ENCODE measurements at places on chromosomes 6 and 20.

- no peak for DNase-seq
Observed at GRCh38 chr6:157982563-157983405, 1.1 kb downstream of the SYNJ2 start.

GRCh38 chr6:5249451-5250122 is 11.2 kb downstream of the LYRM4 start:
- no peak for DNase-seq

DNA sequence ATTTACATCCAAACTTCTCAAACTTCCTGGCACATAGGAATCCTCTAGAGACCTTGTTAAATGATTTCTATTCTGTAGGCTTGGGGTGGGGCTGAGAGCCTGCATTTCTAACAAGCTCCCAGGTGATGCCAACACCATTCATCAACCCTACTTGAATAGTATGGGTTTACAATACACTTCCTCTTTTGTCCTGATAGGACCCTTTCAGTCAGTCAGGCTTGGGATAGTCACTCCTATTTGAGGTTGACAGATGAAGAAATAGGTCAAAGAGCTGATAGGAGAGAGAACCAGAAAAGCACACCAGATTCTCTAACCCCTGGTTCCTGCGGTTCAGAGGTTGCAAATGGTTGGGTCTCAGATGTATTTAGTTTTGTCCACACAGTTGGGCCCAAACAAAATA is 273.4 kb downstream of the TSHZ2 start:
- DNase-seq: no peak

- no peak for DNase-seq
Observed at GRCh38 chr6:134925800-134926199, 24.1 kb downstream of the ALDH8A1 start.

- DNase-seq: no peak
Observed at GRCh38 chr6:43679057-43679456, 8.5 kb downstream of the MRPS18A start.

GRCh38 chr6:161138543-161139303 is 135.1 kb downstream of the AGPAT4 start:
- DNase-seq: no peak

DNA sequence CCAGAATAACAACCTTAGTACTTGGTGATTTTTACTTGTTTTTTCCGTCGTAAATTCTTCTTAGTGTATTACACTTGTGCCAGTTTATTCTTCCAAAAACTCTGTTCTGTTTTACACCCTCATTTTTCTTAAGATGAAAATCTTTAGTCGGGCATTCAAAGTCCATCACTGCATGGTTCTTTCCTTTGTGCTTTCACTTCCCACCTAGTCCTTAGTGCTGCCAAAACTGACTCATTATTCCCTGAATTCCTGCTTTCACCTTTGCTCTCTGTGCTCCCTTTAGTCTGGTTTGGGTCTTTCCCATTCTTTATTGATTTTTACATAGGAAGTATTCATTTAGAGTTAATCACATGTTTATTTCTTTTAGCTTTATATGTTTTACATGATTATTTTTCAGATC is 3.3 kb downstream of the TRMT11 start:
- no peak for DNase-seq

GRCh38 chr6:114816678-114817077 is 473.9 kb upstream of the HS3ST5 start:
- no peak for DNase-seq

GRCh38 chr6:149440735-149441671 is 40.9 kb downstream of the SUMO4 start:
- DNase-seq: no peak

GRCh38 chr6:35415065-35415891 is 36.9 kb upstream of the FANCE start:
- DNase-seq: no peak

- DNase-seq: no peak
Observed at GRCh38 chr6:12717356-12717755, 789 bp downstream of the PHACTR1 start.

GRCh38 chr6:168413856-168414255 is 27.1 kb upstream of the SMOC2 start:
- no peak for DNase-seq

DNA sequence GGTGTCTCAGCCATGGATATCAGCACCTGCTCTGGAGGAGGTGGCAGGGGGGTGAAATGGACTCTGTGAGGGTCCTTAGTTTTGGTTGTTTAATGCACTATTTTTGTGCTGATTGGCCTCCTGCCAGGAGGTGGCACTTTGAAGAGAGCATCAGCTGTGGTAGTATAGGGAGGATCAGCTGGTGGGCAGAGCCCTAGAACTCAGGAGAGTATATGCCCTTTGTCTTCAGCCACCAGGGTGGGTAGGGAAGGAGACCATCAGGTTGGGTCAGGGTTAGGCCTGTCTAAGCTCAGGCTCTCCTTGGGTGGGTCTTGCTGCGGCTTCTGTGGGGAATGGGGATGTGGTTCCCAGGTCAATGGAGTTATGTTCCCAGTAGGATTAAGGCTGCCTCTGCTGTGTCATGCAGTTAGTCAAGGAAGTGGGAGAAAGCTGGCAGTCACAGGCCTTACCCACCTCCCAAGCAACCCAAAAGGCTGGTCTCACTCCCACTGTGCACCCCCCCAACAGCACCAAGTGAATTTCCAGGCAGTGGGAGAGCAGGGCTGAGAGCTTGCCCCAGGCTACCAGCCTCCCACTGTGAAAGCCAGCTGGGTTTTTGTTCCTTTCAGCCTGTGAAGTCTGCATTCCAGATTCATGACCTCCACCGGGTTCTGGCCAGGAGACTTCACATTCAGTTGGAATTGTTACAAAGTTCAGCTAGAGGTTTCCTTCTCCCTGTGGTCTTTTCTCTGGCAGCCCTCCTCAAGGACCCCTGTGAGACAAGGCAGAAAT is 5.7 kb upstream of the OSTM1 start:
- no peak for DNase-seq

- no peak for DNase-seq
Observed at GRCh38 chr20:62924442-62925075, 1.7 kb downstream of the DIDO1 start.

- DNase-seq: peak; percentile 80
Observed at GRCh38 chr6:24721461-24722215, 2.7 kb upstream of the C6orf62 start.

- no peak for DNase-seq
Observed at GRCh38 chr20:63955281-63955826, 862 bp downstream of the UCKL1 start.

- no peak for DNase-seq
Observed at GRCh38 chr6:53119772-53120409, 28.8 kb downstream of the GCM1 start.

DNA sequence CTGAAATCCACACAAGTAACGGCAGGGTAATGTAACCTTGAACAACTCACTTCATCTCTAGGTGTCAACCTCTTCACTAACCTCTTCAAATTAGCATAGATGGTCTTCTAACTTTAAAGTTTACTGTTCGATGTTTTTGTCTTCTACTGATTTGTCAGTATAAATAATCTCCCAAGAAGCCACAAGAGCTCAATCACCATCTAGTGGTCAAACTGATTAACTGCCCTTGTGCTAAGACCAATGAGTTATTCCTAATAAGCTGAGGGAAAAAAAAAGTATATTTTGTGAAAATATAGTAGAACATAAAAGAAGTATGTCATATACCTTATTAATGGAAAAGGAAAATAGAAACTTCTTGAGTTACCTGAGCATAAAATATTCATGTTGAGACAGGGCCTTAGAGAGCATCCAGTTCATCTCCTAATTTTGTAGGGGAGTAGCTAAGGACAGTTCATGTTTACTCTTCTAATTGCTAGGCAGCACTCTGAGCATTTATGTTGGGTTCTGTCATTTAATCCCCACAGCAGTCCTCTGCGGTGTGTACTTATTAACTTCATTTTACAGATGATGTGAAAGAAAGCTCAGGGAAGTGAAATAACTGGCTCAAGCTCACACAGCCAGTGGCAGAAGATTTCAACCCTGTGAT is 317.1 kb downstream of the ESR1 start:
- peak; percentile 15 for DNase-seq

- DNase-seq: no peak
Observed at GRCh38 chr6:146545581-146545980, 1.9 kb downstream of the RAB32 start.

- DNase-seq: no peak
Observed at GRCh38 chr20:36439040-36439730, 102.1 kb upstream of the MYL9 start.

DNA sequence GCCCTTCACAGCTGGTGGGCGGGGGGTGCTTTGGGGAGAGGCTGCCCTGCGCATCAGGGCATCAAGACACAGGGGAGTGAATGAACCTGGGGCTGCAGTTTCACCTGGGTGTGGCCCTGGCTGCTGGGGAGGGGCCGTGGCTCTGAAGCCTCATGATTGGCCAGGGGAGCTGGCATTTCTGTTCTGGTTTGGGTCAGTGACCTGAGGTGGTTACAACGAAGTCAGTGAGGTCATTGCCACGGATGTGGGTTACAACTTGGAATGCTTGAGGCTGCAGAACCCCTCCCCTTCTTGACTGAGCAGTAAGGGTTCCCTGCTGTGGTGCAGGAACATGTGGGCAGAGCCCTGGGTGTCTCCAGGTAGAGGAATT is 3.0 kb downstream of the TCEA2 start:
- peak; percentile 85 for DNase-seq

DNA sequence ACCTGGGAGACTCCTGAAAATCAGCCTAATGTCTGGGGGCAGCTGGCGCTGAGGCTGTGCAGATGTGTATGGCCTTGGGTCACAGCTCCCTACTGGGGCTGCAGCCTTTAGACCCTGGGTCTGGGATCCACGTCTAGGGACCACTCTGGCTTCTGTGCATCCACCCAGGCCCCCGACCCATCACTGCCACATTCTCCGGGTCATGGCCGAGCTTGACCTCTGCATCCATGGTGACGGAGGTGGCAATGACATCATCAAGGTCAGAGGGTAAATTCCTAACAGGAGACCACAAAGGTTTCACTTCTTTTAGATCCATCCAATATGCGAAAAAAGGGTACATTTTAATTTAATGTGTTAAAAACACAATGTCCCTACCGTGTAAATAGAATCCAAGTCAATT is 14.5 kb upstream of the PCMTD2 start:
- no peak for DNase-seq

DNA sequence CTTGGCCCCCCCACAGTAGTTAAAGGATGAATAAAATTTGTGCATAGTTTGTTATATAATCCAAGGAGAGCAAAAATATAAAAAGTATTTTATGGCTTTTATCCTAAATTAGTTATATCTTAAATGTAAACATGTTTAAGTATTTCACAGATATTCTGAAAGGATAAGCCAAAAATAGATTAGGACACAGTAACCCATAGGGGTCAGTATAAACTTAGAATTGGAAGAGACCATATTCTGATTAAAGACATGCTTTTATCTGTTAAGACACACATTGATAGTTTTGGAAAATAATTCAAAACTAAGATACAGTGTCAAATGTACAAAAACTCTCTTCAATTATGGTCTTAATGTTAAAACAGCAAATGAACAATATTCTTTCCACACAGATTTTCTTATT is 4.5 kb upstream of the SERINC1 start:
- DNase-seq: no peak

DNA sequence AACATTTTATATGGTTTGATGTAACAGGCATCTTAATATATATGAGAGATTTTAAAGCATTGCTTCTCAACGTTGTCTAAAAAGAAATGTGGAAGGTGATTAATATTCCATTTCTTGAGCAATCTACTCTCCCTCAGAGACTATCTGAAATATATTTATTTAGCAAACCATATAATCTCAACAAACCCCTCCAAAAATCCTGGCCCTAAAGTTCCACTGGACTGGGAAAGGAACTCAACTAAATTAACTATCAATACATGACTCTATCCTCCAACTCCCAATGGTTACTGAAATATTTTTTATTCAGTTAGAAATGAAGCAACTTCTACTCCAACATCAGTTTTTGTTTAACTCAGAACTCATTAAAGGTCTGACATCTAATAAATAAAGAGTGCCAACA is 6.3 kb downstream of the TASP1 start:
- DNase-seq: no peak

- DNase-seq: no peak
Observed at GRCh38 chr20:41432746-41433145, 66.1 kb upstream of the EMILIN3 start.

- DNase-seq: no peak
Observed at GRCh38 chr6:157163434-157164159, 159.7 kb downstream of the TMEM242 start.

DNA sequence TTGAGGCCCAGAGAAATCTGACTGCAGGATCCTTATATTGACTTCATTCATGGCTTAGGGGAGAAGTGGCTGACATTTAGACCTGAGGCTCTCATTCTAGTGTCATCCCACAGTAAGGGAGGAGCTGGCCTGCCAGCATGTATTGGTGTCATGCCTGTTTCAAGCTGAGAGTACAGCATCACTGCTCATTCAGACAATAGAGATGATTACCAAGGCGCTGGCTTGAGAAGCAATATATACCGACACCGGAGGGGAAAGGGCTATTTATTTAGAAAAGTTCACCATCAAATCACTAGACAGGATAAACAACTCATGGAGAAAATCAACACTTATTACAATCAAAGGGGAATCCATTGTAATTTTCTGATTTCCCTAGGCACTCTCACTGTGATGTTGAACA is 84.4 kb upstream of the HDAC2 start:
- no peak for DNase-seq

- DNase-seq: no peak
Observed at GRCh38 chr6:43952746-43953145, 174.5 kb downstream of the MRPL14 start.

GRCh38 chr6:45922728-45923351 is 92.8 kb downstream of the CLIC5 start:
- DNase-seq: peak; percentile 31

GRCh38 chr20:17838921-17839320 is 129.7 kb downstream of the SNX5 start:
- no peak for DNase-seq

- DNase-seq: no peak
Observed at GRCh38 chr6:153568628-153569027, 437.5 kb upstream of the RGS17 start.

GRCh38 chr6:42136508-42137193 is 5.8 kb downstream of the C6orf132 start:
- DNase-seq: no peak

DNA sequence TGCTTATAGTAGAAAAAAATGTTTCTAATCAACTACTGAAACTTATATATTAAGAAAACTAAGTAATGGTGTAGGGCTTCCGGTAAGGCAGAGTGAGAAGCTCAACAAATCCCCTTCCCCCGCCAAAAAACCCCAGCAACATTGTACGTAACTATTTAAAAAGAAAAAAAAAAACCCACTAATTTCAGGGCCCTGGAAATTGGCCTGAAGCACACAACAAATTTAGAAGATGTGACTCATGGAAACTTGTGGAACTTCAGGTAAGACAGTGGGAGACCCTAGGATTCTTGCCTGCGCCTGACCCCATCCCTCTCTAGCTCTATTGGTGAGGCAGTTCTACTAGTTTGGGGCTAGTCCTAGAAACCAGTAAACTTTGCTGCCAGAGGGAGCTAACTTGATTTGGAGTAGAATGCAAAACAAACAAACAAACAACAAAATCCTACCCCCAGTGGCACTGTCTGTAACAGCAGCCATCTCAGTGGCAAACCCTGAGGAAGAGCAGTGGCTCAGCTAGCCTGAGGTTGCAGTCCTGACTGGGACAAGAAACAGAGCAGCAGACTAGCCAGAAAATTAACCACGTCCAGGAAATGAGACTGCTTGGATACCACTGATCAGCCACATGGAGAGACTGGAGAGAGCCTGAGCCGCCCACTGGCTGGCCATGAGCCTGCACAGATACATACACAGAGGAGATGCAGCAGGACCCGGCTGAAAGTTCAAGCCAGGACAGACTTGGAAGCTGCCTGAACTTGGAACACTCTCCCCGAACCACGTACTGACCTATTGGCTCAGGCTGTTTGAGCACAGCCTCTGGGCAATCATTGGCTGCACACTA is 135.1 kb downstream of the TBXT start:
- no peak for DNase-seq

GRCh38 chr6:111280445-111280955 is 193.2 kb downstream of the SLC16A10 start:
- no peak for DNase-seq

Measured in GM12864 (cell line).